ENCODE measurements at places on chromosomes 3 and 15.

DNA sequence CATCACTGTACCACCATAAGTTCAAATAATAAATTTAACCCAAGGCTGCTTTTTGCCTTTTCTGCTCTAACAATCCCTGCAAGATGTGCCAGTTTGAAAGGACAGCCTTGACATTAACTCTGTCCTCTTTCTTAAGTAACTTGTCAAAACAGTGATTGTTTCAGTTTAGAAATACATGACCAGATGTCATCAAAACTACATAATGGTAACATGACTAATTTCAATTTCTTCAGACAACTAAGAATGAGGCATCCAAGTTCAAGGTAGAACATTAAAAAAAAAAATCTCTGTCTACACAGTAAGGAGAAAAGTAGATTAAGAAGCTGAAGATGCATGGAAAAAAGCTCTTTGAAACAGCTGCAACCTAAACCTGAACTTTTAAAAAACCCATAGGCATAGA is 47.4 kb downstream of the SHQ1 start:
- DNase-seq = no peak

DNA sequence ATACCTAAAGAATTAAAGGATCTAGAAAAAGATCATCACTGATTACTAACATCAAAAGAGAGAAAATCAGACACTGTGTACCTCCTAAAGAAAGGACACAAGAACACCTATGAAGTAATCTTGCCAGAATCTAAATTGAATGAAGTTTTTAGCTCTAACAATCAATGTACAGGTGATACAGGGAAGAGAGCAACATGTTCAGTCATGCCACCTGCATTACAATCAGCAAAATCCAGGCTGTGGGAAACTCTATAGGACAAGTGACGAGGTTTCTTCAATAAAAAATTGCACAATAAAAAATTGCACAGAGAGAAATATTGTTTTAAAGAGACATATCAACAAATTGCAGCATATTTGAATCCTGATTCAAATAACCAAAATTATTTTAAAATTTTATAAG is 93.3 kb downstream of the SEMA5B start:
- DNase-seq = no peak

- no peak for DNase-seq
These were observed 66.3 kb upstream of the DCBLD2 start for GRCh38 chr3:98967758-98968157.

DNA sequence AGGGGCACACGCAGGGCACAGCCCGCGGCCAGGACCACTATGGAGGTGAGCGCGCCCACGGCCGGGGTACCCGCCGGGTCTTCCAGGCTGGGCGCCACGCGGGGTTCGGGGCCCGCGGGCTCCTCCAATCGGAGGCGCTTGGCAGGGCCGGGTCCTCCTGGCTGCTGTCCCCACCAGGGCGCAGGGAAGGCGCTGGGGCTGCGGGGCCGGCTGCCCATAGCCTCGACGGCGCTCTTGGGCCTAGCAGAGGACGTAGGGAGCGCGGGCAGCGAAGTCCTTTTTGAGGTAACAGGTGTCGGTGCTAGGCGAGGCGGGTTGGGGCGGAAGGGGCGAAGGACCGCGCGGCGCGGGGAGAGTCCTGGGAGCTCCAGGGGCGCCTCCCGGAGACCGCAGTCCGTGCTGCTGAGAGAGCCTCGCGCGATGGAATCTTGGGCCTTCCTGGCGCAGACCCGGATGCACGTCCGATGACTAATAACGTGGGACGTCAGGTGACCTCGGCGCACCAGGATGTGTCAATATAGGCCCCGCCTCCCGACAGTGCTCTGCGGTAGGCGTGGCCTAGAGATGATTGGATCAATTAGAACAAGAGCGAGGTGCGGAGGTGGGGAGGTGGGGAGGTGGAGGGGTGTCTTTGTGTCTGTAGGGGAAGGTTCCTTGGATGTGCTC is at the start of gene PRR23A:
TSS of gene PRR23A (minus strand) at position 218 of the 666 bp plus-strand sequence. CDS start at position 218, 0 bp downstream.
- DNase-seq = no peak

DNA sequence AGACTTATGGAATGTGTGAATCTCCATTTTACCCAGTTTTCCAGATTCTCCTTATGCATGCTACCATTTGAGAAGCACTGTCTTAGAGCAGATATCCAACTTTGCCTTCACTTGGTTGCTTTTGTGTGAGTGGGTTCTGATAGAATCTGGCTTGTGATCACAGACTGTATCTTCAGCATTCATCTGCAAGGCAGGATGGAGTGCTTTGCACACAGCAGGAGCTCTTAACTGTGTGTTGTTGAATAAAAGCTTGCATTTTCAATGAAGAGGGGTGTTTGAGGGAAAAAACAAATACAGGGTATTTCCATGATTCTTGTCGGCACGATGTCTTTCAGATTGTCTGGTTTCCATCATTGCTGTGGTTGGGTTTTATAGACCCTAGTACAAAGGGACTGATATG is 24.4 kb downstream of the IL1RAP start:
- DNase-seq = no peak

DNA sequence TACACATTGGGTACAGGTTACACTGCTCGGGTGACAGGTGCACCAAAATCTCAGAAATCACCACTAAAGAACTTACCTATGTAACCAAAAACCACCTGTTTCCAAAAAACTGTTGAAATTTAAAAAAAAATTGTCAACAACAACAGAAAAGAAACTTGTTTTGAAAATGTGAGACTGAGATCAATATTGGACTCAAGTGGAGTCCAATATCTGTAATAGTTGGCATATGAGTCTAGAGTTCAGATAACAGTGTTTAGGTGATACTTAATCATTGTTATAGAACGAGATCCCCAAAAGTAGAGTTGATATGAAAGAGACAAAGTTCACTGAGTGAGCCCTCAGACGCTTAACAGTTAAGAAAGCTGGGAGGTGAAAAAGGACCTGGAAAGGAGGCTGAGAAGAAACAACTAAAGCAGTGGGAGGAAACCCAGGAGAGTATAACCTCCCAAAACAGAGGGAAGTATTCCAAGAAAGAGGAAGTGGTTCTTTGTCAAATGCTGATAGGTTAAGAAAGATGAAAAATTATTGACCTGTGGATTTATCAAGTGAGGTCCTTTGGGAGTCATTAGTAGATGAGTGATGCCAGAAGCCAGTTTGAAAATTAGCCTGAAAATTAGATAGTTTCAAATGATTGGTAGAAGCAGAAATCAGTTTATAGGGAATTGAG is 388.6 kb upstream of the DPH6 start:
- peak; percentile 1 for DNase-seq

- DNase-seq = peak; percentile 30
These were observed 495.4 kb downstream of the OTOL1 start for GRCh38 chr3:161991901-161992540.

- no peak for DNase-seq
These were observed 98.3 kb upstream of the ALDH1A3 start for GRCh38 chr15:100781061-100781960.

DNA sequence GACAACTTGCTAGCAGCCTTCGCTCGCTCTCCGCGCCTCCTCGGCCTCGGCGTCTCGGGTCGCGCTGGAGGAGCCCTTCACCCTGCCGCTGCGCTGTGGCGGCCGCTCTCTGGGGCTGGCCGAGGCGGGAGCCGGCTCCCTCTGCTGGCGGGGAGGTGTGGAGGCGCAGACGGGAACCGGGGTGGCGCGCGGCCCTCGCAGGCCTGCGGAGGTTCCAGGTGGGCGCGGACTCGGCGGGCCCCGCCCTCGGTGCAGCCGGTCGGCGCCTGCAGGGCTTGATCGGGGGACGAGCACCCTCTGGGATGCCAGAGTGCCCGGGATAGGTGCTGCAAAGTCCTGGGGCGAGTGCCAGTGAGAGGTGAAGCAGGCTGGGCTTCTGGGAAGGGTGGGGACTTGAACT is 989.9 kb downstream of the ROBO2 start:
- no peak for DNase-seq

- no peak for DNase-seq
These were observed 132.3 kb downstream of the CHCHD6 start for GRCh38 chr3:126836220-126836860.

DNA sequence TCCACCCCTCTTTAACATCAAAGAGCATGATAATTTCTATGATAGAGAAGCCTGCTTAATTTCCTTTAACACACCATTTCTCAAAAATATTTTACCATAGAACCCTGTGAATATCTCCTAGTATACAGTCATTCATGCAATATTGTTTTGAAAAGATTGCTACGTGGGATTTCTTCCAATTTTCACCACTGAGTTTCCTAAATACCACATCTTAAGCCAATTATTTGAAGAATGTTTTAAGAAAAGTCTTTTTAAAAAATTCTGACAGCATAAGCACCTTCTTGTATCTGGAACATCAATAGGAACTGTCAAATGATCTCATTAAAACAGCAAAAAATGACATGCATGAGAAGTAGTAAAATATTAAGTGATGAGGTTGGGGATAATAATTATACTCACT is 1126.7 kb downstream of the TUSC7 start:
- no peak for DNase-seq

DNA sequence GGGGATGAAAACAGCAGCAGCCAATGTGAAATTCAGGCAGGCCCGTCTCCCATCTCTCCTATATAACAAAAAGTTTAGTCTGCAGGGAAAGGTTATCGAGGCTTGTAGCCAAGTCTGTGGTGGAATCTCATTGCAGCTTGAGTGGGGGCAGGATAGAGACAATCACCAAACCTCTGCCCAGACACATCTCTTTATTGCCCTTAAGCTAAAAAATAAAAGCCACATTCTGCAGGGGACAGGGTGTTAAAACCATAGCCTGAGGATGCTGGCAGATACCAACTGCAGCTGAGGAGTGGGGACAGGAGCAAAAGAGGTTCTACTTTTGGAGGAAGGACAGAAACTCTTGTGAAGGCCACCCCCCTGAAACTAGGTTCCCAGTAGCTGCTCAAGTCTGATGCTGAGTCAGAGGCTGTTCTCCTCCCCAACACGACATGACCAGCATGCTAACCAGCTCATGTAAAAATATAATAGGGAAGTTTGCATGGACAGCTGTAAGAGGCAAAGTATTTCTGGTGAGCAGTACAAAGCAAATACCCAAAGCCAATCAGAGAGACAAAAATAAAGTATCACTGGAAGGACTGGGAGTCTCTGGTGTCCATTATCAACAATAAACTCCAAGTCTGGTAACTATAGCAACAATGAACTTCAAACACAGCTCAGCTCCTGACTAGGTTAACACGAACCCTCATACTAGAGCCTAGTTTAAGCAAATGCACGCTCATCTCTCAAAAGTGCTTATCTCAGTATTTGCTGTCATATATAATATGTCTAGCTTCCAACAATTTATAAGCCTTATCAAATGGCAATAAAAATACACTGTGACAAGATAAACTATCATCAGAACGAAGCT is 362.2 kb upstream of the SLCO3A1 start:
- DNase-seq = no peak

DNA sequence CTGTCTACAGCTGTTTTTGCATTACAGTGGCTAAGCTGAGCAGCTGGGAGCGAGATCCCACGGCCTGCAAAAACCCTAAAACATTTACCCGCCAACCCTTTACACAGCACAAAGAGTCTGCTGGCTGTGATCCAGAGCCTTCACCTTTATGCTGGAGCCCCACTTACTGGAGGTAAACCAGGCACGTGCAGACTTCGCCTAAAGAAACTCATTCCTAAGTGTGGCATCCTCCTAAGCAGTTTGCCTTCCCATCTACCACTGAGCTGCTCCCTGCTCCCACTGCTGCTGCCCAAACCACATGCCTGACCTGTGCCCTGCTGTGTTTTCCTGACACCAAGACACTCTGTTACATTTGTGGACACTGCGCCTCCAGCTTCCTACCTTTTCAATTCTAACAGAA is 53.0 kb downstream of the CHSY1 start:
- no peak for DNase-seq

DNA sequence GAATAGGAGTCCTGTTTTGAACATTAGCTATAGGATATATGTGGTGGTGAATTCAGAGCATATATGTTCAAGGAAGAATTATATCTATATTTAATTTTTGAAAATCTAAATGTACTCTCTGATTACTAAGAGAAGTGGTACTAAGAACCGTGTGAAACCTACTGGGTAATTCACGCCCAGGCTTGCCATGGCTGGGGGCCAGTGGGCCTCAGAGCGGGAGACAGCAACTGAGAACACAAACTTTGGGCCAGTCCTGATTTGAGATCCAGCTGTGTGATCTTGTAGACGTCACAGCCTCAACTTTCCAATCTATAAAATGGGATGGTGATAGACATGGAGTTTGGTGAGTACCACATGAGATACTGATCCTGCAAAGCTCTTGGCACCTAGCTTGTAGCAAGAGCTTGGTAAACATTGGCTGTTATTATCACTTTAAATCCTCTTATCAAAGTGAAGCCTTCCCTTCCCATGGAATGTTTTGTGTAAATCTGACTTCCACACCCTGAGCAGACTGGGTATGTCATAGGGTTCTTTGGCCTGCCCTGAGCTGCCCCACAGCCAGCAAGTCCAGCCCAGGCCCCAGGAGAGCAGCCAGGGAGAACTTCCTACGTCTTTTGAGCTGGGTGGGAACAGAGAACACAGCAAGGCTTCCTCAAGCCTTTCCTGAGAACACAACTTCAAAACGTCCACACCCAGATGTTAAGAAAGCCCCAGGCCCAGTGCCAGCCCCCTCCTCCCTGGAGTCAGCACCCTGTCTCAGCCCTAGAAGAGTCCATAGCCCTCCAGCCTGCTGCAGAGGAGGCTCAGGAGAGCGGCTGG is 8.2 kb upstream of the PAQR5 start:
- DNase-seq = no peak

GRCh38 chr3:169430707-169431404 is 232.7 kb downstream of the MECOM start:
- DNase-seq = peak; percentile 41

- no peak for DNase-seq
These were observed at the start of gene ABCF3 for GRCh38 chr3:184186184-184186901. Gene ABCF3, plus strand, starts transcription at chr3:184186199. Its CDS starts 9 bp downstream, at chr3:184186208.

- no peak for DNase-seq
These were observed 161.4 kb upstream of the ST8SIA2 start for GRCh38 chr15:92232317-92232716.

DNA sequence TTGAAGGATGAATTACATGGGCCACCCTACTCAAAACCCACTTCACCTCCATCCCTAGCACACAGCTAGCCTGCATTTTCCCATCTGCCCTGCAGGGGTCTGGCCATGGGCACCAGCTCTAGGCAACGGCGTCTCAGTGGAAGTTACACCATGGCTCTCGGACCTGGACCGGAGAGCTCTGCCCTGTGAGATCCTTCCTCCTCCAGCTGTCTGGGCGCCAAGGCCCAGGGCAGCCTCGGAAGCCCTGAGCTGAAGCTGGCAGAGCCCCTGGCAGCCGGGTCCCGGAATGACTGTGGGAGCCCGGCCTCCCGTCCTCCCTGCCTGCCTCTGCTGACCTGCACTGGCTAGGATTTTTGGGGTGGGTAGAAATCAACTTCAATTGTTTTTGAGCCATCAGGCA is 98.9 kb downstream of the CHSY1 start:
- peak; percentile 52 for DNase-seq

GRCh38 chr3:194112120-194113106 is 23.5 kb upstream of the HES1 start:
- no peak for DNase-seq

- DNase-seq = no peak
These were observed 14.6 kb downstream of the HDAC11 start for GRCh38 chr3:13494463-13495350.

- DNase-seq = no peak
These were observed 279.2 kb downstream of the GABRG3 start for GRCh38 chr15:27250223-27250622.

- no peak for DNase-seq
These were observed 40.9 kb upstream of the PIK3R4 start for GRCh38 chr3:130787422-130788068.

GRCh38 chr3:170889132-170889531 is 19.1 kb upstream of the RPL22L1 start:
- no peak for DNase-seq

Measured in KBM-7 (cell line).